Ureter (tissue), 1 donor: ENCODE measurements at places on chromosomes 16 and 17. TPM values are rescaled to one million over a fixed set of nuclear protein-coding genes. Genes with fewer than 3 reads are reported as not detected.

MLLT6 gene
- 209 TPM for total RNA-seq

TTYH2 gene
- 8.2 TPM for total RNA-seq

TUBB3 gene
- total RNA-seq, result 4.1 TPM

PMFBP1 gene
- 1.6 TPM for total RNA-seq

PLA2G10 gene
- total RNA-seq, result 1.4 TPM

CD7 gene
- 3.4 TPM for total RNA-seq

NTN1 gene
- 14.4 TPM for total RNA-seq

GLP2R gene
- 0.10 TPM for total RNA-seq

NOD2 gene
- total RNA-seq, result 2.2 TPM

SLC16A6 gene
- 3.0 TPM for total RNA-seq

CA7 gene
- total RNA-seq, result not detected

C16orf92 gene
- not detected for total RNA-seq

FBXW10 gene
- total RNA-seq, result 1.1 TPM
